Activated naive CD8-positive, alpha-beta T cell treated with anti-CD3 and anti-CD28 coated beads, Interleukin-2, amount 50 U/mL, for 24 hours (primary cell): ENCODE measurements at places on chromosomes 16 and 17.

- DNase-seq: no peak
Measured at GRCh38 chr17:32684087-32684958, 192.6 kb downstream of the MYO1D start.

- no peak for DNase-seq
Measured at GRCh38 chr16:29668267-29668666, 5.2 kb downstream of the SPN start.

DNA sequence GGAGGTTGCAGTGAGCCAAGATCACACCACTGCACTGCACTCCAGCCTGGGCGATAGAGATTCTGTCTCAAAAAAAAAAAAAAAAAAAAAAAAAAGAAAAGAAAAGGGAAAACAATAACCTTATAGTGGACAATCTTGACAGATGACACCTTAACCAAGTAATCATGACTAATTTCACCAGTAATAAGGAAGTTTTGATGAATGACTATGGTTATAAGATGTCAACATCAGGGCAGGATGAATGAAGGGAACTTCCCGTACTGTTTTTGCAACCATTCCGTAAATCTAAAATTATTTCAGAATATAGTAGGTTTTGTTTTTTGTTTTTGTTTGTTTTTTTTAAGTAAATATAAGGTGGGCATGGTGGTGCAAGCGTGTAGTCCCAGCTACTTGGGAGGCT is 23.0 kb downstream of the GSPT1 start:
- DNase-seq: no peak

GRCh38 chr17:33786478-33786877 is 468.6 kb upstream of the CCL2 start:
- no peak for DNase-seq

GRCh38 chr17:1980665-1981250 is 44.4 kb downstream of the RTN4RL1 start:
- no peak for DNase-seq

DNA sequence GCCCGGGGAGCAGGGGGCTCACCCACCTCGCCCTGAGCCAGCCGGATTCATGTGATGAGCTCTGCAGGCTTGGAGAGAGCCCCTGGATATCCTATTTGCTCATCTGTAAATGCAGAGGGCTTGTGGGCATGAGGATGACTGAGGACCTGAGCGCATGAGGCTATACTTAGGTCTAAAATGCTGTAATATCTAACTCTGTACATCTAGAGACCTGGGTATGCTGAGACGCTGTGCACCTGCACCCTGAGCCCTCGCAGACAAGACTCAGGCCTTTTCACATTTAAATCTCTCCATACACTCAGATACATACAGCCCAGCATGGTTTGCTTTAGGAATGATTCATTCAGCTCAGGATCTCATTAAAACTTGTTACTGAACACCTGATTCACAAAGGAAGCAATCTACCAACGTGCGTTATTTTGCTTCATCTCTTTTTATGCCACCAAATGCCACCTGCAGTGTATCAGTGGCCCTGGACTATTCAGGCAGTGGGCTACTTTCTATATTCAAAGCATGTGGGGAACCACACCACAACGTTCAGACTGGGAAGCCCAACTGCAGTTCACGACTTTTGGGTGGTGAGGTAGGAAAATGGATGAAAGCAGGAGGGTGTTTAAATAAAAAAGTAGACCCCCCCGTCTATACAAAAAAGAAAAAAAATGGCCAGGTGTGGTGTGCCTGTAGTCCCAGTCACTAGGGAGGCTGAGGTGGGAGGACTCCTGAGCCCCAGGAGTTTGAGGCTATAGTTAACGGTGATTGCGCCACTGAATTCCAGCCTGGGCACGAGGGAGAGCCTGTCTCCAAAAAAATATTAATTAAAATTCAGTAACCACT is 12.0 kb downstream of the USP7 start:
- DNase-seq: no peak

- no peak for DNase-seq
Measured at GRCh38 chr17:51643702-51644490, 383.6 kb downstream of the UTP18 start.

DNA sequence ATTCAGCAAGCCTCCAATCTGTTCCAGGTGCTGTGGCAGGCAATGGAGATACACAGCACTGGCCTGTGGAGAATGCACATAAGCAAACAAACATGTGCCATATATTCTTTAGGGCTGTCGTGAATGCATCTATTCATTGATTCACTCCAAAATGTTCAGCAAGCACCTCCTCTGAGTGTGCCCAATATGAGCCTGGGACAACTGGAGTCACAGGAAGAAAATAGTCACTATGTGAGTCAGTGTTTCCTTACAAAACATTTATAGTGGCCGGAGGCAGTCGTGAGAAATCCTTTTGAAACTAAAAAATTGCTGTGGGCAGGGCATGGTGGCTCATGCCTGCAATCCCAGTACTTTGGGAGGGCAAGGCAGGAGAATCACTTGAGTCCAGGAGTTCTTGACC is 310.1 kb downstream of the CA10 start:
- DNase-seq: no peak

GRCh38 chr16:30566531-30566930 is 5.0 kb downstream of the ZNF688 start:
- DNase-seq: no peak

- no peak for DNase-seq
Measured at GRCh38 chr17:30232824-30233427, 2.6 kb downstream of the SLC6A4 start.

DNA sequence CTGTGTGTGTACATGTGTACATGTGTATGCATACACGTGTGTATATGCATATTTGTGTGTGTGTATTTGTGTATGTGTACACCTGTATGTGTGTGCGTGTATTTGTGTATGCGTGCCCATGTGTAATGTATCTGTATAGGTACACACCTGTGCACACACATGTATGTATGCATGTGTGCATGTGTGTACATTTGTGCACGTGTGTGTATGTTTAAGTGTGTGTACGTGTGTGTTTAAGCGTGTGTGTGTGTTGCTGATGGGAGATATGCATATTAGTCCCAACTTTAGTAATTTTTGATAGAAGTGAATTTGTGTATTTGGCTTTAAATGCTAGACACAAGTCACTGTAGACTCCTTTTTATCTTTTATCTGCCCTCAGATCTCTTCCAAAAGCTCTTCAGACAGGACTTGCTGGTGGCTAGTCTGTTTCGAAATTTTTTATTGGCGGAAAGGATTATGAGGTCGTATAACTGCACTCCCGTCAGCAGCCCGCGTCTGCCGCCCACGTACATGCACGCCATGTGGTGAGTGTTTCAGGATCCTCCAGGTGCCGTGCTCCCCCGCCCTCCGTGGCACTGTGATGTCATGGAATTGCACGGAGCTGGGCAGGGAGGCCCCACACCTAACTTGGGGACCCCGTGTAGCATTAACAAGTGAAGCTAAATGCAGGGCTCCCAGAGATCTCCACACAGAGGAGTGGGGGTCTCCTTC is 168.8 kb upstream of the CHMP6 start:
- no peak for DNase-seq

DNA sequence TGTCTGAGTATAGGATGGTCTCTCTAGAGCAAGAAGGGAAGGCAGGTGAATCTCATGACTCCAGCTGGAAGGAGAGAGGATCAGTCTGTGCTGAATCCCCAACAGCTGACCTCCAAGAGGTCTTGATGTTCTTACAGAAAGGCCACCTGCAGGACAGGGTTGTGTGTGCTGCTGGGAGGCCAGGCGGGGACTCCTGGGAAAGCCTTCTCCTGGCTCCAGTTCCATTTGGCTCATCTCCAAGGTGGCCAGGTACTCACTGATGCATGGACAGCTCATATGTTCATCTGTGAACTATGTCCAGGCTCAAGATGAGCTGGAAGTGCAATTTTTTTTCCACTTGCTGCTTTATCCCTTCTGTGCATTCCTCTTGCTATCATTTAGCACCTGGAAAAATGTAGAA is 730.2 kb upstream of the RBFOX1 start:
- DNase-seq: no peak

- DNase-seq: no peak
Measured at GRCh38 chr17:9467518-9467917, 108.1 kb downstream of the STX8 start.

DNA sequence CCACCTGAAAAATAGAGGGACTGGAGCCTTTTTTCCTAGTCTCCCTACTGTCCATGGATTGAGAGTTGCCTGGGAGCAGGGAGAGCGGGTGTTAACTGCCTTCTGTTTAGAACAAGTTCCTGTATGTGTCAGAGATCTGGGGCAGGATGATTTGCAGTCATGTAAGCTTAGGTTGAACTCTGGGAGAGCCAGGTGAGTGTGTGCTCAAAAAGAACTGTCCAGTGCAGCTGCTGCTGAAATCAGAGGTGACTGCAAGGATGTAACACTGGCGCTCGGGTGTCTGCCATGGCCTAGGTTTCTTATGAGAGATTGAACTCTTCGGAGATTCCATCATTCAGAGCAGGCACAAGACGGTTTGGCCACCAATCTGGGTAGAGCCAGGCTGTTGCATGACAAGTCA is 432.5 kb downstream of the CDH13 start:
- DNase-seq: no peak

DNA sequence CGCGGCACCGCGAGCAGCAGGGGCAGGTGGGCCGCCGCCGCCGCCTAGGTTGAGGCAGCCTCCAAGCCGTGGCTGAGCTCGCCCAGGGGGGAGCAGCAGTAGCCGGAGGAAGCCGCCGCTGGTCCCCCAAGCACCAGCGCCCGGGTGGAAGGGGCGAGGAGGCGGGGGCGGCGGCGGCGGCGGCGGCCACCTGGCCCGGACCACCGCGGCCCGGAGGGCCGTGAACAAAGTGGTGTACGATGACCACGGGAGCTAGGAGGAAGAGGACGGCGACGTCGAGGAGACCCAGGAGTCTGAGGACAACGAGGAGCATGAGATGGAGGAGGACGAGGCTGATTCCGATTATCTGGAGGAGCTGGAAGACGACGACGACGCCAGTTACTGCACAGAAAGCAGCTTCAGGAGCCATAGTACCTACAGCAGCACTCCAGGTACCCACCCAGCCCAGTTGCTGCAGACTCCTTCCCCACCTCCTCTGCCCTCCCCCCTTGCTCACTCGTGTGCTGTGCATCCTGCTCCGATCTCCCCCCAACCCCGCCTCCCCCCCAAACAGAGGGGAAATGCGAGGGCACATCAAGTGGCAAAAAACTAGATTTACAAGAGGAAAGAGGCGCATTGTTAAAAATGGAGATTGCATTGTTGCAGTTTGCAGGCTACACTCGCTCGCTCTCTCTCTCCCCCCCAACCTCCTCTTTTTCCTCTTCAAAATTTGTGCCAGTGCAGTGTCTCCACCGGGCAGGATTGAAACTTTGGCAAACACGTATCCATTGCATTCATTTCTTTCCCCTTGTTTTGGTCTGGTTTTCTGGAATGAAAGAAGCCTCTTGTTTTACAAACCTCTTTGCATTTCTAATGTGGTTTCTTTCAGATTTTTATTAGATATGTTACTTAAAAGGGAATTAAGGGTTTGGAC is 41.8 kb upstream of the AMZ2 start:
- DNase-seq: peak; percentile 52

DNA sequence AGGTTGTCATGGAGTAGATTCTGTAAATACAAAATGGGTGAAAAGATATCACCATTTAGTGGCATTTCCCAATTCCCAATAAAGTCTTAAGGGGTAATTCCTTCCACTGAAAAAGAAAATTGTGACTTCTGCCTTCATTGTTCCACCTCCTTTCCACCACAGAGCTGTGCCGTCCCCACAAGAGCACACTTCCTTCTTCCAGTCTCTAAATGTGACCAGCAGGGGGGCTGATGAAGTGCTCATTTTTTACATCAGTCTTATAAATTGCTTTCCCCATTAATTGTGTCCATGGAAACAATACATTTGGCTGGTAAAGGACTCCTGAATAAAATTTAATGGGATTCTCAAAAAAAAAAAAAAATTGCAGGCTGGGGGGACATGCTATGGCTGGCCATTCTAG is 260.8 kb upstream of the PSMD7 start:
- DNase-seq: no peak

DNA sequence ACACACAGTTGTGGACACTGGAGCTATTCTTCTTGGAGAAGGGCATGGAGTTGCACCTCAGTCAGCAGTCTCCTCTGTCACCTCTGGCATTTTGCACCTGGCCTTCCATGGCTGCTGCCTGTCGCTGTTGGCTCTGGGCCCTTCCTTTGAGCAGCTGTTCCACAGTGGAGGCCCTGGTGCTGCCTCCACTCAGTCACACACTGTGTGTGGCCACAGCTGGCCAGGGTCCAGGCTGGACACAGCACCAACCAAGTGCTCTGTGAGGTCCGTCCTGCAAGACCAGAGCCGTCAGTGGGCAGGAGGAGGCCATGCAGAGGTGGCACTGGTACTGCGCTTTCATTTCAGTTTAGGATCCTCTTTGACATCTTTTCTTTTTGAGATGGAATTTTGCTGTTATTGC is 21.6 kb upstream of the MED9 start:
- no peak for DNase-seq

- no peak for DNase-seq
Measured at GRCh38 chr17:70053241-70054234, 21.5 kb upstream of the KCNJ16 start.

- no peak for DNase-seq
Measured at GRCh38 chr17:74773871-74774286, 2.3 kb downstream of the NAT9 start.

GRCh38 chr17:34581446-34582184 is 2.2 kb downstream of the TMEM132E start:
- no peak for DNase-seq

- DNase-seq: no peak
Measured at GRCh38 chr16:85029981-85030401, 2.4 kb downstream of the KIAA0513 start.

- no peak for DNase-seq
Measured at GRCh38 chr16:70512456-70512855, 10.9 kb downstream of the COG4 start.

DNA sequence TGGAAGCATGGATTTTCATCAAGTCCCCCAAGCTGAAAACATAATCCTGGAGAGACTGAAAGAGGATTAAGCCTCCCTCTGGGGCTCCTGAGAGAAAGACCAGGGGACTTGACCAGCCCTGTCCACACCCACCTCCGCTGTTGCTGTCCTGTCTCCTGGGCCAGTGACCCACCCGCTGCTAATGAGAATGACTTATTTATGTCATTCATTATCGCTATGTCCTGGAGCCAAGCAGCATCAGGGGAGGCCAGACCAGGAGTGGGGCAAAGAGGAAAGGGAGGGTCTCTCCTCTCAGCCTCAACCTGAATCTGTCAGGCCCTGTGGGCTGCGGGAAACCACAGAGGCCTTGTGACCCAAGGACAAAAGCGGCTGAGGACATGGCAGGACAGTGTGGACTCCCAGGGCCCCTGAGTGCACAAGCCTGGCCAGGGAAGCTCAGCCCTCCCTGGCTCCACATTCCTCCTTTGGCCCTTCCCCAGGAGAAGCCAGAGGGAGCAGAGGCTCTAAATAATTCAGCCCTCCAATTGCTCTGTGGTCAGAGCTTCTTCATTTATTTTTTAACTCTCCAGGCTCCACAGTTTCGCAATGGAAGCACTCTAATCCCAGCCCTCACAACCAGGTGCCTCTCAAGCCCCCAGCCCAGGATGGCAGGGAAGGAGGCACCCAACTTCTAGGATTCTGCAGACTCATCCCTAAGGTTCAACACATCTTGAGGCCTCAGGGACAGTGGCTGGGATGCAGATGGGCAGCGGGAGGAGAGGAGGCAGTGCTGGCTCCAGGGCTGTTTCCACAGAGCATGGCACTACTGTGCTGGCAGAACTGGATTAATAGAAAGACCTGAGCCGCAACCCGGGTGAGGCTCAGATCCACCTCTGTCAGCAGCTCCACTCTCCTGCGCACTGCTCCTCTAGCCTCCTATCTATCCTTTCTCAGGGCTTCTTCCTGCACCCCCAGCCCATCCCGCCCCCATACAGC is 19.1 kb downstream of the CUEDC1 start:
- no peak for DNase-seq
